ENCODE measurements at places on chromosomes 12 and 14. TPM values are rescaled to one million over a fixed set of nuclear protein-coding genes. Genes with fewer than 3 reads are reported as not detected.

GRCh38 chr12:80617733-80618132 lies 89.7 kb upstream of the MYF6 start:
- H3K36me3 ChIP-seq = no peaks in the 10 kb centered on the region
- no peak overlapping the region for H3K4me3 ChIP-seq
- no peak overlapping the region for H3K27ac ChIP-seq
- DNase-seq = no peak

DNA sequence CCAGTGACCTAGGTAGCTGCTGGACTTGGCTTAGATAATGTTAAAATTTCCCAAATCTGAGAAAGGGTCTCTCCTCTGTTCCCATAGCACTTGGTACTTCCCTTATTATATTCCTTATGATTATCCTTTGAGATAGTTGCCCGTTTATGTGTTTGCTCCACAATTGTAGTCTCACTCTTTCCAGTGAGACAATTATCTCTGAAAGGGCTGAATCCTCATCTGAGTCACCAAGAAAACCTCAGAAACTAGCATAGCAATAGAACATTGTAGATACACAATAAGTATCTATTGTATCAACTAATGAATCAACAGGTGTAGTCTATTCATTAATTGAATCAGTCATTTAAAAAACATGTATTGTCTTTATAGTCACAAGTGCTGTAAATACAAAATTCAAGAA lies 119.1 kb upstream of the FAR2 start:
- H3K4me1 ChIP-seq = no peaks in the 10 kb centered on the region
- H3K27ac ChIP-seq = no peak overlapping the region
- no peaks in the 10 kb centered on the region for H3K36me3 ChIP-seq
- DNase-seq = no peak
- no peak overlapping the region for H3K4me3 ChIP-seq
- H3K27me3 ChIP-seq = no peaks in the 10 kb centered on the region

- no peak overlapping the region for H3K4me3 ChIP-seq
- no peaks in the 10 kb centered on the region for H3K27me3 ChIP-seq
- H3K4me1 ChIP-seq = no peaks in the 10 kb centered on the region
- H3K36me3 ChIP-seq = no peaks in the 10 kb centered on the region
- no peak overlapping the region for H3K27ac ChIP-seq
- DNase-seq = no peak
Measured at GRCh38 chr14:83988275-83988674, 1541.7 kb upstream of the FLRT2 start.

DNA sequence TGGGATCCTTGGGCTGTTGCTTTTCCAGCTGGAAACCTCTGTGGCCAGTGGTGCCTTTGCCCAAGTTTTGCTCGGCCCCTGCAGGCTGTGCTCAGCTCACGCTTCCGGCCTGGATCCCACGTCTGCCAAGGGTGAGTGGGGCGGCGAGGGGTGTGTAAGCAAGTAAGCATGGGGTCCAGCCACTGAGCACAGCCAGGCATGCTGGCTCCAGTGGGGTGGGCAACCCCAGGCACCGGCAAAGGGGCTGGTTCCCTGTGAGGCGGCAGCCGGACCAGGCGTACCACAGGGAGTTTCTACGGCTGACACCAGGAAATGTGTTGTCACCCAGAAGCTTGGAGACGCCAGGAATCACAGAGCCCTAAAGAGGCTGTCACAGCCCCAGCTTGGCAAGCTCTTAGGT lies 393.4 kb upstream of the CCDC196 start:
- no peaks in the 10 kb centered on the region for H3K4me1 ChIP-seq
- no peaks in the 10 kb centered on the region for H3K27me3 ChIP-seq
- H3K27ac ChIP-seq = no peak overlapping the region
- H3K4me3 ChIP-seq = no peak overlapping the region
- no peak for DNase-seq

The RERG gene
- total RNA-seq = 9.9 TPM

The MYH6 gene
- 8,253 TPM for total RNA-seq
